ENCODE measurements at places on chromosomes 7 and 10. TPM values are rescaled to one million over a fixed set of nuclear protein-coding genes. Genes with fewer than 3 reads are reported as not detected.

KLLN gene
- total RNA-seq = 1.6 TPM

PLAU gene
- 6.4 TPM for total RNA-seq

RASA4B gene
- 4.9 TPM for total RNA-seq

SMIM30 gene
- 64.4 TPM for total RNA-seq

HOXA7 gene
- 2.8 TPM for total RNA-seq

TCERG1L gene
- not detected for total RNA-seq

EPHA1 gene
- not detected for total RNA-seq

TSPAN12 gene
- total RNA-seq = 9.5 TPM

ANXA8 gene
- not detected for total RNA-seq

SPDYE9 gene
- total RNA-seq = not detected

CALML3 gene
- not detected for total RNA-seq

All from subcutaneous adipose tissue (tissue), 4 donors.